ENCODE measurements at places on chromosomes 16 and 17.
A peak's percentile ranks its signal among the peaks of the same experiment; 100 is the strongest.

GRCh38 chr17:57260325-57261083 is 4.2 kb downstream of the MSI2 start:
- DNase-seq = no peak

DNA sequence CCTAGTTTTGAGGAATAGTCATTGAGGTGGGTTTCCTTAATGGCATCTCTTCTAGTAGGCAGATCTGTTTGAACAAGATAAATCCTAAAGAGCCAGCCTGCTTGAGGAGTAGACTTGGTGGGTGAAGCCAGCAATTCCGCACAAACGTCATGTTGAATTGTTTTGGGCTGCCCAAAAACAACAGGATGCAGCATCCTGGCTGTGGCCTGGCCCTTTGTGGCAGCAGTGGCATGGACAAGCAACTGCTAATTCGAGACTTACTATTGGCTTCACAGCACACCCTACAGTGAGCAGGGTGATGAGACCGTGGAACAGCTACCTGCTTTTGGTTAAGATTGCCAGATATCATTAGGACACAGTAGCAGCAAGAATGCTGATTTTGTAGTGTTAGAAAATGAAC is 9.3 kb upstream of the VPS4A start:
- no peak for DNase-seq

GRCh38 chr16:30526137-30526822 is at the start of gene ZNF768:
ZNF768 (minus strand) TSS chr16:30526566; CDS start chr16:30526413, 153 bp downstream.
- DNase-seq = no peak

- DNase-seq = peak; percentile 82
Observed at GRCh38 chr17:49694847-49695697, 12.7 kb downstream of the SLC35B1 start.

GRCh38 chr17:59711936-59712335 is 4.5 kb downstream of the VMP1 start:
- DNase-seq = no peak

DNA sequence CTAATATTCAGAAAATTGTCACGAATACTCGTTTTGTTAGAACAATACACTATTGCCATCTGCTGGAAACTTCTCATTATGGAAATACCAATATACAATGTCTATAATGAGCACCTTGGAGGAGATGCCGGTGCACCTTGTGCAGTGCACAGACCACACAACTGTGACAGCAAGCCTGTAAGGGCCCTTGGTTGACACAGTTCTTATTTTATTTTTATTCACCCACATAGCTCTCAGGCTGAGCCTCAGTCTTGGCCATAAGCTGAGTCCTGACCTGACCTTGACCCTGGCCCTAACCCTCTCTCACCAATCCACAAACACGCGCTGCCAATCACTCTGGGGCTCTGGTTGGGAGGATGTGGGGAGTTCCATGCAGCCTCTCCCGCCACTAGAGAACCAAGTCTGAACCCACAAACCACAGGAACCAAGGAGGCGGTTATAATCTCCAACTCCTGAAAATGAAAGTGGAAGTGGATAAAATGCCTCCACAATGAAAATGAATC is 7.6 kb downstream of the AIPL1 start:
- peak; percentile 88 for DNase-seq

DNA sequence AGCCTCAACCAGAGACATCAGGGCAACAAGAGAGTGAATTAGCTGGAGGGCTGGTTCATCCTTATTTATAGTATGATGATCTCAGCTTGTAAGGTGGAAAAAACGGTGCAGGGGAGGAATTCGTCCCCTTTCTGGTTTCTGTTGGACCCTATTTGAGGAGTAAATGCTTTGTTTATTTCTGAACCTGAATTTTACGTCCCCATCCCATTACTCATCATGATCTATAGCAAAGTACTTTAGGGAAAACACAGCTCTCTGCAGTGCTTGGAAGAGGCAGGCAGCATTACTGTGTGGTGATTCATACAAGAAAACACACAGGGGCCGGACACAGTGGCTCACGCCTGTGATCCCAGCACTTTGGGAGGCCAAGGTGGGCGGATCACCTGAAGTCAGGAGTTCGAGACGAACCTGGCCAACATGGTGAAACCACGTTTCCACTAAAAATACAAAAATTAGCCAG is 8.0 kb upstream of the VAT1L start:
- DNase-seq = no peak

- no peak for DNase-seq
Observed at GRCh38 chr17:38425744-38426143, 2.5 kb upstream of the ARHGAP23 start.

GRCh38 chr16:49498666-49499413 is 125.2 kb downstream of the C16orf78 start:
- no peak for DNase-seq
